ENCODE measurements at places on chromosomes 11 and 22.

GRCh38 chr11:31958076-31958735 is 132.7 kb upstream of the RCN1 start:
- DNase-seq: no peak

DNA sequence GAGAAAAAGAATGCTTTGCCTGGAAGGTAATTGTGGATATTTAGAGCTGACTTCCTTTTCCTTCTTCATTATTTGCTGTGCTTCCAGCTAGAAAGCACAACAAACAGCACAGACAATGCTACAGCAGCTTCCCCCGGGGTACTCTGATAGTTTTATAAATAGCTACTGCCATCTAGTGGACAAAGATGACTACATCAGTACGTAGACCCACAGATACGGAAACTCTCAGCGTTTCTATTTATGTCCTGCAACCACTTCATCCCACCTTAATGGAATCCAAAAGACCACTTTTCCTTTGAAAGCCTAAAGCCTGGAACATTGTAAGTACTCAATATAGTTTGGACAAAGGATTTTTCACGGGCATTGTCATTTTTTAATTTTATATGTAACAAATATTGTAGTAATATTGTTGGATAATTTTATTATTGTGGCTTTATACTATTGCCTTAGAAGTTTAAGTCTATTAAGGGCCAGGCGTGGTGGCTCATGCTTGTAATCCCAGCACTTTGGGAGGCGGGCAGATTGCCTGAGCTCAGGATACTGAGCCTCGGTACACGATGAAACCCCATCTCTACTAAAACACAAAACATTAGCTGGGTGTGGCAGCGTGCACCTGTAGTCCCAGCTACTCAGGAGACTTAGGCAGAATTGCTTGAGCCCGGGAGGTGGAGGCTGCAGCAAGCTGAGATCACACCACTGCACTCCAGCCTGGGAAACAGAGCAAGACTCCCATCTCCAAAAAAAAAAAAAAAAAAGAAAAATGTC is 7.5 kb downstream of the HSPA8 start:
- DNase-seq: no peak

DNA sequence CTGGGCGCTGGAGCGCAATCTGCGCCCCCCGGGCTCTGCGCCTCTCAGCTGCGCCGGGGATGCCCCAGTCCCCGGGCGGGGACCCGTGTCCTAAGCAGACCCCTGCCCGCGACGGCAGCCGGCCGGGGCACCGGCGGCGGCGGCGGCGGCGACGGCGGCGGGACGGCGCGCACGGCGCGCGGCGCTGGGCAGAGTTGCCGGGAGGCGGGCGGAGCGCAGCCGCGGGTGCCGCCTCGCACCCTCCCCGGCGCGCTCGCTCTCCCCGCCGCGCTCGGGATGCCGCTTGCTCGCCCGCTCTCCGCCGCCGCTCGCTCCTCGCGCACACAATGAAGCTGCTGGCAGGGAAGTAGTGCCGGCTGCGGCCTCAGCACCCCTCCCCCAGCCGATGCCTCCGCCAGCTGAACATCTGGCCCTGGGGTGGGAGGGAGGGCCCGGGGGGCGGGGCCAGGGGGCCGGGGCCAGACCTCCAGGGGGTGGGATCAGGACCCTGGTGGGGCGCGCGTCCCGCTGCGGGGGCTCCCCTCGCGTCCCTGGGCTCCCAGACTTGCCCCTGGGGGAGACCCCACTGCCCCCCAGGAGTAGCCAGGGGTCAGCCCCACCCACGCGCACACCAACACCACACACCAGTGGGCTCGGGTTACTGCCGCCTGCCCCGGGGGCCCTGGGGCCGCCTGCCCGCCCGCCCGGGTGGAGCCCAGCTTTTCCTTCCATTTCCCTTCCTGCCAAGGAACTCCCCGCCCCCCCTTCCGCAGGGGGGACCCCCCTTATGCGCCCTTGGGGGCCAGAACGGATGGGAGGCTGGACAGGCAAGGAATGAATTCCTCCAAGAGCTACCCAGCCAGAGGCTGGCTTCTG is at the start of gene RCOR2:
RCOR2 (minus strand) TSS at position 328 of the 855 bp plus-strand sequence. CDS start 708 bp downstream, outside the sequence.
- peak; percentile 77 for DNase-seq

DNA sequence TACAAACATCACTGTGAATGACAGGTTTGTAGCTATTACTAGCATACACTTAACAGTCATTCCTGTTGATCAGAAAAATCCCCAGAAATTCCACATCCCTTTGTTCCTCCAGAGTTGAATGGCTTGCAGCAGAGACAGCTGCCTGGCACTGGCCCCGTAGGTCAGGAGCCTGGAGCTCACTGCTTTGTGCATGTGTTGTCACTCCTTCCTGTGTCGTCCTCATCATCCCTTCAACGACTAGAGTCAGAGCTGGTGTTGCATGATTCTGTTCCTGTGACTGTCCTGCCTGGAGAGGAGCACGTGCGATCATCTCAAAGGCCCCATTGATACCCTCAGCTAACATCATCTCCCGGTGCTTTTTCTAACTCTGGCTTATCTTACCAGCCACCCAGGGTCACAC is 58.3 kb downstream of the LDLRAD3 start:
- no peak for DNase-seq

- DNase-seq: no peak
These were observed 8.7 kb upstream of the MS4A4E start for GRCh38 chr11:60251485-60252212.

DNA sequence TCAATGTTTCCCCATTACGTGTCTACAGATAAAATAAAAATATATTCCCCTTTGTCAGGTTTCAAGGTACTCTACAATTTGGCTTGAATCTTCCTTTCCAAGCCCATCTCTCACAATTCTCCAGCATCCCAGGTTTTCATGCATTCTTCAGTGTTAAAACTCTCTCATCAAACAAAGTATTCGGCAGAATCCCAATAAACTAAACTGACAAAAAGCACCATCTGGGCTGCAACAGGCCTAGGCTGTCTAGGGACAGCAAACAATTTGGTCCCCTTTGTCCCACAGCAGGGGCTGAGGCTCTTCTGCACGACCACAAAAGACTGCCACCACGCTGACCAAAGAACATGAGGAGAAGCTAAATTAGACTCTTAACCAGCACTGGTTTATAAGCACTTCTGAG is 159.4 kb downstream of the CADM1 start:
- no peak for DNase-seq

DNA sequence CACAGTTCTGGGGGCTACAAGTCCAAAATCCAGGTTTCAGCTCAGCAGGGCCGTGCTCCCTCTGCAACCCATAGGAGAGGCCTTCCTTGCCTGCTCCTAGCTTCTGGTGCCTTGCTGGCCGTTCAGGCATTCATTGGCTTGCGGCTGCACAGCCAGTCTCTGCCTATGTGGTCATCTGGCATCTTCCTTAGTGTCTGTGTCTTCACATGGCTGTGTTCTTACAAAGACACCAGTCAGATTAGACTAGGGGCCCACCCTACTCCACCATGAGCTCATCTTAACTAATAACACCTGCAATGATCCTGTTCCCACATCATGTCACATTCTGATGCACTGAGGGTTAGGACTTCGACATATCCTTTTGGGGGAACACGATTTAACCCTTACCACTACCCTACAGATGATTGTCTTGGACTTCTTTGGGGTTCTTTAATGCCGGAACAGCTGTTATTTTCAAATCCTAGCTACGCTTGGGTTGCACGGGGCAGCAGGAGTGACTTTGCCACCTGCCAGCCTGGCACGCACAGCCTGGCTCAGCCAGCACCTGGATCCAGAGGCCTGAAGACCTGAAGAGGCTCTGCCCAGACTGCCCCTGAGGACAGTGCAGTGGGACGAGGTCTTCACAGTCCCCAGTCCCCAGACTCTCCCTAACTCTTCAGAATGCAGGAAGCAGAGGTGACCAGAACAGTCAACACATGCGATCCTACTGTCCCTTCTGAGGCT is 7.7 kb upstream of the NEAT1 start:
- no peak for DNase-seq

DNA sequence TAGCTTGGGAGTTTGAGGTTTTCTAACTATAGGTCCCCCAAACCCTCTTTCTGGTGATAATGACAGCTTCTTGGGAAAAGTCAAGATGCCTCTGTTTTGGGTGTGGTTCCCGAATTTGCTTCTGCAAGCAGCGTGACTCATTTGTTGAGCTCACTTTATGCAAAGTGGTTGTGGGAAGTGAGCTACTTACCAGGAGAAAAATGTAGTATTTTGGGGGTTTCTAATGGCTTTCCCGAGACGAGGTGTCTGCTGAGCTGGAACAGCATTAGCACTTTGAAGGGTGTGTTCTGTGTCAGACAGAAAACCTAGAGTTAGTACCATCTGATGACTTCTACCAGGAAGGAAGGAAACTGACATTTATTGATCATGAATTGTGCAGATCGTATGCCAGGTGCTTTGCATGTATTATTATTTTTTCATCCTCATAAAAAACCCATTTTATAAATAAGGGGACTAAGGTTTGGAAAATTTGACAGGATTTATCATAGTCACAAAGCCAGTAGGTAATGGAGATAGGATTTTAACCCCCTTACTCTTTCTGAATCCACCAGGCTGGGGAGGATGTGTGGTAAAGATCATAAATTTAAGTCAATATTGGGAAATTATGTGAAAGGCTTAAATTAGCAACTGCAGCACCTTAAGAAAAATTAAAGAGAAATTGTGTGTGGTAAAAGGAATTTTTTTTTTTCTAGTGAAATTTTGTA is 108.8 kb upstream of the CD44 start:
- DNase-seq: no peak

DNA sequence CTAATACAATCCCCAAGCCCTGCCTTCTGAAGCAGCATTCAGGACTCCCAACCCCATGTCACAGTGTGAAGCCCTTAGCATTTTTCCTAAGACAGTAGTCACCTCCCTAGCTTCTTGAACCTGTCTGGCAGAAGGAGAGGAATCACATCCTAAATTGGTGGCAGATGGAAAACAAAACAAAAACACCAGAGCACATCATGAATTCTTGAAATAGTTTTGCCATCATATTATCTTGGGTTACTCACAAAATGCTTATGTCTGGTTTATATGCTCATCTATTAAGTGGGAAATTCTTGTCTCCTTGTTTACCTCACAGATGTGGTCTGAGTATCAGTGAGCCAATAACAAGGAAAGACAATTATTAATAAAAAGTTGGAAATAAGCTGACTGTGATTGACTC is 15.3 kb downstream of the OR51M1 start:
- no peak for DNase-seq

- no peak for DNase-seq
These were observed 84.7 kb downstream of the TTC28 start for GRCh38 chr22:28594797-28595462.

- no peak for DNase-seq
These were observed 14.9 kb upstream of the PVALB start for GRCh38 chr22:36831717-36832116.

- no peak for DNase-seq
These were observed 26.5 kb upstream of the SCARF2 start for GRCh38 chr22:20464096-20464614.

- no peak for DNase-seq
These were observed 316.5 kb downstream of the KIRREL3 start for GRCh38 chr11:126683766-126684728.

- no peak for DNase-seq
These were observed 724.5 kb upstream of the RAG2 start for GRCh38 chr11:37322333-37323194.

DNA sequence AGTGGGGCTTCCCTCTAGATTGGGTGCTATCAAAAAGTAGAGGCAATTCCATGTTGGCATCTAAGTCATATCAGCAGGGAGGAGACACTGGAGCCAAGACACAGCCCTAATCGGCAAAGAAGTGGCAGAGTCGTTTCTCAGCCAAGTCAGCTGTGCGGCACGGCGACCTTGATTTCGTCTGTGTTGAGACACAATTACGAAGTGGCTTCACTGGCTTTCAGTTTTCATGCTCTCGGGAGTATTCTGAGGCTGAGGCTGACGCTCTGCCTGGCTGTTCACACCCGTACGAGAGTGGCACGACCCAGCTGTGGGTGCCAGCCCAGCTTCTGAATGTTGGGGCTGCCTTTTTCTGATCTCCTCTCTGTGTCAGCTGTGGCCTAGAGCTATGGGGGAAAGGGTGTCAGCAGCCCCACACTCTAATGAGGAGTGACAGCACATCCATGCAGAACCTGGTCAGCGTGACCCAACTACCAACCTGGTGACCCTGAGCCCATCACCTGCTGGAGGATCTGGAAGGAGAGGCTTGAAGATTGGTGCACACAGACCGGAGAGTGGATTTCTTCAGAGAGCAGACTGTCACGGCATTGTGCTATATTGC is 105.7 kb upstream of the TMEM45B start:
- DNase-seq: no peak

- DNase-seq: no peak
These were observed 11.2 kb upstream of the CHST1 start for GRCh38 chr11:45676522-45677095.

DNA sequence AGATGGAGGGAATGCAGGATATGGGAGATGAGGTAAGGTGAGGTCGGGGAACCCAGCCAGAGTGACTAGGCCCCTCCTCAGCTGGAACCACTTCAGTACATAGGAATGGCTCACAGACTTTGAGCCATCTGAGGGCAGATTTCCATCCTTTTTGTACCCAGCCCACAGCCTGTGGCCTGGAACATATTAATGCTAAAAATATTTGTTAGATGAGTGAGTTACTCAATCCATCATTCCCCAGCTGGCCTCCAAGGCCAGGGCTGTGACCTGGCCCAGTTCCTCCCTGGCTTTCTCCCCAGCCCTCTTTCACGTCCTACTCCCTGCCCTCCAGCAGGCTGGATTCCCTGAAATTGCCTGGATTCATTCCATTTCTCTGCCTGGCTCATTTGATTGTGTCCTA is 57.2 kb upstream of the PRDM11 start:
- DNase-seq: peak; percentile 77

- no peak for DNase-seq
These were observed 14.2 kb downstream of the SCYL1 start for GRCh38 chr11:65538915-65539743.

DNA sequence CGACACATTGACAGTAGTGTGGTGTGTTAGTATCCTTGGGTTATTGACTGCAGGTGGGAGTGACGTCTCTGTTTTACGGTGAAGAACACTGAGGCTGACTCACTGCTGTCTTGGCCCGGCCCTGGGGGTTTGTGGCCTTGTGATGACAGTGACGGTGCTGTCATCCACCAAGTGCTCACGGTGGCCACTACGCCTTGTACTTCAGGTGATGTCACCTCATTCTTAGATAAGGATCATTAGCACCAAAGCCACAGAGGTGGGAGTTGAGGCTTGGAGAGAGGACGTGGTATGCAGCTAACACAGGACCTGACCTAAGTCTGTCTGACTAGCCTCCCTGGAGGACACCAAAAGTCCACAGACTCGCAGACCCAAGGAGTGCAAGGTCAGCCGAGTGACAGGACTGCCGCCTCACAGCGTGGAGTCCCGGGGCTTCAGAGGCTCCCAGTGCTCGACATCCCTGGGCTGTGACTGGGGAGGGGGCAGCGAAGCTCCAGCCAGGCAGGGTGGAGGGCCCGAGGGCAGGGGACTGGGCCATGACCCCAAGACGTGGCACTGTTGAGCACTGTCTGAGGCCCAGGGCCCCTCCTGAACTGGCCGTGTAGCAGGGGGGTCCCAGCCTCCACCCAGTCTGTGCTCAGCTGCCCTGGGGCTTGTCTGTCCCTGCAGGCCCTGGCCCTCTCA is 56.5 kb downstream of the NAT10 start:
- DNase-seq: no peak

GRCh38 chr11:107969219-107969618 is 39.5 kb upstream of the CUL5 start:
- no peak for DNase-seq

Data from ureter (tissue), 1 donor.